ENCODE measurements at places on chromosomes 1 and 21.

DNA sequence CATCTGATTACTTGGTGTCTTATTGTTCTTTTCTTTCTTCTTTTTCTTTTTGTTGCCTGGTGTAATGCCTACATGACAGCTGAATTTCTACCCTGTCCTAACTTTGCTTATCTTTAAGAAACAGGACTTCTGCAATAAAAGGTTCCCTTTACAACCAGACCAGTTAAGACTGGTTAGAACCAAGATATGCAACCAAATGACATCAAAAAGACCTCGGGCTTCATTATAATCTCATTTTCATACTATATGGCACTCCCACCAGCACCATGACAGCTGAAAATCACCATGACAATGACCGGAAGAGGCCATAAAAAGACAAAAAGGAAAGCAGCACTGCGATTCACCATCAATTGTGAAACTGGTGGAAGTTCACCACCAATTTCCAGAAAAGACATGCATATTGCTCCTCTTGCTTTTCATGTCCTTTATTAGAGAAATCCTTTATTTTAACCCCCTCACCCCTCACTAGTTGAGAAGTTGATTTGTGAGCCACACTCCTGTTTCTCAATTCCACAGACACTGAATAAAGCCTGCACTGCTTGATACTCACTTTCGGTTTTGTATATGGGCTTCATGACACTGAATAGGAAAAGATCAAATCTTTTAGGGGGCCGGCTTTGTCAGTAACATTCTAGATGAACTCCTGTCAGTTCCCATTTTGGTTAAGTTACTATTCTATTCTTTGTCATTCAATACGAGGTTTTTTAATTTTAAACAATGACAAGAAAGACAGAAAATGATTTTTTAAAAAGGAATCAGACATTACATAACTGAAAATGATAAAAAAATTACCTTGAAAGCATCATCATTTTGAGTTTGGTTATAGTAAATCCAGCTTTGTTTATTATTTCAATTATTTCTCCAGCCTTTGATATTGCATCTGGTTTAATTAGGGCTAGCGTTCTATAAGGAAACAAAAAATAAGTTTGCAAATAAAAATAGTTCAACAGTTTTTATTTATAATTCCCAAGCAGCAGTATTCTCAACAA is 58.1 kb downstream of the NME7 start:
- no peak for DNase-seq

DNA sequence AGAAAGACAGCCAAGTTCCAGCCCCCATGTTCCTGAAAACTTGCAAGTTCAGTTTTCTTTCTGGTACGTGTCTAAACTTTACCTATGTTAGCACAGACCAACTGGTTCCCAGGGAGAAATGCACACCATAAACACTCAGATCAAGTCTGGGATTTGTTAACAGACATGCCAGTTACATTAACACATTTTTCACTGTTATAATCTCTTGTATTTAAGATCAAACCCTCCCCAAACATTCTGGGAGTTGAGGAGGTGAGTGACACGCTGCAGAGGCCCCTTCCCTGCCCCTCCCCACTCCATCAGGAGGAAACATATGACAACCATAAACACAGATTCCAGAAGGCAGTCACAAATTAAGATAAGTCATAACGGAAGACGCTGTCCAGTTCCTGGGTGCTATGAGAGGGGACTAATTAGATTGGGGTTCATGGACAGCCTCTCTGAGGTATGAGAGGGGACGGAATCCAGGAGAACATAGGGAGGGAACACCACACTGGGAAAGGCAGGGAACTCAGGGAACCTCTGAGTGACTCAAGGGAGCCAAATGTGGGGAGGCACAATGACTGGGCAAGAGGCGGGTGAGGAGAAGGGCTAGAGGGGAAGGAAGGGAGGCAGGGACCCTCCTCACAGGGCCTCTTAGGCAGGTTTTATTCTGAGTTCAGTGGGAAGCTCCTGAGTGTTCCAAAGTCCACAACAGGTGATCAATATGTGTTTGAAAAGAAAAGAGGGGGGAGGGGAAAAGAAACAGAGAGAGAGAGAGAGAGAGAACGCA is 25.0 kb downstream of the DUSP10 start:
- no peak for DNase-seq

- DNase-seq: no peak
These were observed 80.3 kb downstream of the KIF14 start for GRCh38 chr1:200540281-200540680.

DNA sequence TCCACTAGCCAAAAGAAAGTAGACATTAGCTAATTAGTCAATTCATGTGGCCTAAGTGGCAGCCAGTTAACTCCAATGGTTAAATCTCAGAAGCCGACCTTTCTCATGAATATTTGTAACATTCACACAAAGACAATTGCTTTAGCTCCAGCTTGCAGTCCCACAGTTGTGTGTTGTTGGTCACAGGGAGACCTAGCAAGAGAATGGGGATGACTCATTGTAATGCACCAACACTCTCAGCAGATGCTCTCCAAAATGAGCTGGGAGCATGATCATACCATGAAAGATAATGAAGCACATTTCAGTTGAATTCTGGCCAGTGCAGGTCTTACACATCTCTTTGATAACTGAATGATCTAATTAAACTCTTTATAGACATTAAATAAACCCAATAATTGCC is 160.4 kb downstream of the HLX start:
- no peak for DNase-seq

GRCh38 chr1:24827379-24828135 is 82.3 kb downstream of the CLIC4 start:
- no peak for DNase-seq

DNA sequence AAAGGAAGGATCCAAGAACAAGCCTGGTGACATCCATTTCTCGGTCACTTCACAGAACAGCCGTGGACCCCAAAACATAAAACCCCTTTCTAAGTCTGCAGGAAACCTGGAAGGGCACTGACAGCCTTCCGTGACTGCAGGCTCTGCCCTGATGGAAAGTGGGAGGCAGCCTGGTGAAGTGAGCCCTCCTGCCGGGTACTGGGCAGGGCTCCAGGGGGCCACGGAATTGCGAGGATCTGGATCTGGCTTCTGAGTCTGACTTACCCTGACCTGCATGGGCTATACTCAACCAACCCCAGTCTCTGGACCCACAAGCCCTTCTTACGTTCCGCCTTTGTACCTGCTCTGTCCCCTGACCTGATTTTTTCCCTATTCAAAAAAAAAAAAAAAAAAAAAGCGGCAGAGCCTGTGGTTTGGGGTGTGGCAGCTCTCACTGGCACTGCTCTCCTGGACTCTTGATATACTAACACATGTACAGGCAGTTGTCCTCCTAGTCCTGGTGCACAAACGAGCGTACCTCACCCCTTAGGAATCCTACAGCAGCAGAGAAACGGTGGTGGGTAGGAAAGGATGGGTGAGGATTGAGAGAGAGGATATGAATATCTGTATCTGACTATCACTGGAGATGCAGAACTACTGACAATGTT is 82.9 kb downstream of the BEND5 start:
- DNase-seq: no peak

DNA sequence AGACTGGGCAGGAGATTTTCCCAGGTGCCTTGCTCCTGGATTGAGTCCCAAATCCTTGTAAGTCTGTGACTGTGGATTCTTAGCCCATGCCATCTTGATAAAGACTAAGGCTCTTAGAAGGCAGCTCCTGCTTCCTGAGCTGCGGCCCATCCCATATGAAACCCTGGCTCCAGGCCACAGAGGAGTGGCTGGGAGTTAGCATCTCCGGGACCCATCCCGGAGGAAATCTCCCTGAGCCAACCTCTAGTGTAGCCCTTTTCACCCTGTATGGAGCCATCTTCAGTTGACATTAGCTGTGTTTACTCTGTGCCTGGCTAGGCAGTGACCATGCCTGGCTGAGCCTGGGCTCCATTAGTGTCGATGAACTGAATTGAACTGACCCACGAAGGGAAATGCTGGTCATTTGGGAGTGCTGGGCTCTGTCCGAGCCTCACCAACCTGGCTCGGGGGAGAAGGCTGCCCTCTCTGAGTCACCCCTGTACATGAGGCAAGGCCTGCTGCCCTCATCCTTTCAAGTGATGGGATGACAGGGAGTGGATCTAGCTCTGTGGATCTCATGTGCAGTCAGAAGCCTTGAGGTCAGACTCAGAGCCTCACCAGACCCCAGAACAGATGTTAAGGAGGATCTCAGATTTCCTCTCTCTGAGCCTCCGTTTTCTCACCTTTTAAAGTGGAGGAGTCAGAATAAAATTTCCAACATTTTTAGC is 37.5 kb downstream of the LGR6 start:
- DNase-seq: no peak

DNA sequence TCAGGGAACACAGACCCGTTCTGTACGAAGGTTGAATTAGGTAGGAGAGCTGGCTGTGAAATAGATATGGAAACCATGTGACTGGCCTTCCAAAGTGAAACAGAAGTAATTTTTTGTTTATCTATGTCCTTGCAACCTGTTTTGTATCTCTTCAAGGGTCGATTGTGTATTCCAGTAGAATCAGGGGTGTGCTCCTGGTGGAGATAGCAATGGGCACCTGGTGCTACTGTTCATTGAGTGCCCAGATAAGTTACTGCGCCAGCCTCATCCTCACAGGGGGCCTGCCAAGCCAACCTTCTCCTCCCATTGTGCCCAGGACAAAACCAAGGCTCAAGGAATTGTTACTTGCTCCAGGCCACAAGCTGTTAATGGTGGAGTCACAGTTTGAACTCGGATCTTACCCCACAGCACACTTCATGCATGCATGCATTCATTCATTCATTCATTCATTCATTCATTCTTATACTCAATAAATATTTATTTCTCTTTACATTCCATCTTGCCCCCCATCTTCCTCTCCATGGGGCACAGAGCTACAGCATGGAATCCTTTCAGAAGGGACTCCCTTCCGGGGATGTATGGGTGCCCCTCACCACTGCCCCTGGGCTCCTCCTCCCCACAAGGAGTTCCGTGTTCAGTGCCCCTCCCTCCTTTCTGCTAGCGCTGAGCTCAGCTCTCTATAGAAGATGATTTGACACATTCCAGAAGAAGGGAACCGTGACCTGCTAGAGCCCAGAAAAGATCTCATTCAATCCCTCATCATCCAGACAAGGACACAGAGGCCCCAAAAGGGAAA is 24.0 kb downstream of the ADORA1 start:
- no peak for DNase-seq

DNA sequence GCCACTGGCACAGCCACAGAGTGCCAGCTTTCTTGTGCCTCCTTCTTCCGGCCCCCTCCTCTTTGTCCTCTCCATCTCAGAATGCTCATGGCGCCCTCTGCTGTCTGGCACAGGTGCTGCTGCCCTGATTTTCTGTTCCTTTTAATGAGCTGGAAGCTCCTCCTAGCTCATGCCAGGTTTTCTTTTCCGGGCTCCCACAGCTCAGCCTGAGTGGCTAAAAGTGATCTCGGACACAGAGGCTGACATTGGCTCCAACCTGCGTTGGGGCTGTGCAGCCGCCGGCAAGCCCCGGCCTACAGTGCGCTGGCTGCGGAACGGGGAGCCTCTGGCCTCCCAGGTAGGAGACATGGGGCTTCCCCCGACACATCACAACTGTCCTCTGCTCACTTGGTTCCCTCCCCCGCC is 18.7 kb downstream of the CNTN2 start:
- DNase-seq: peak; percentile 49

GRCh38 chr1:93446837-93447451 is 974 bp upstream of the FNBP1L start:
- no peak for DNase-seq

- DNase-seq: no peak
These were observed 146.6 kb downstream of the ROR1 start for GRCh38 chr1:63920154-63921117.

GRCh38 chr1:115440733-115441132 is 102.7 kb upstream of the NGF start:
- DNase-seq: no peak

DNA sequence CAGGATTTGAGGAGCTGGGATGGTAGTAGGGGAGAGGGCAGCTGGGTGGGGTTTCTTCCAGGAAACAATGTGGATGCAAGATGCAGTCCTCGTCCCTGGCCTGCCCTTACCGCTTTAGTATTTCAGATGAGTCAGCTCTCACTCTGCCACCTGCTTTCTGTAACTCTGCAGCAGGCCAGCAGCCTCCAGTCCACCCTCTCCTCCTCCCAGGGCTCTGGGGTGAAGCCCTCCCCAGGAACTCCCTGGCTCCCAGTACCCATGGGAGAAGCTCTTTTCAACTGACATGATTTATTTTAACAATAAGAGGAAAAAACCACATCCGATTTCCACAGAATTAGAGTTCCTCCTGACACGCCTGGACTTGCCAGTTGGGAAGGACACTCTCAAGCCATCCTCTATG is 39.0 kb upstream of the IL20 start:
- no peak for DNase-seq

DNA sequence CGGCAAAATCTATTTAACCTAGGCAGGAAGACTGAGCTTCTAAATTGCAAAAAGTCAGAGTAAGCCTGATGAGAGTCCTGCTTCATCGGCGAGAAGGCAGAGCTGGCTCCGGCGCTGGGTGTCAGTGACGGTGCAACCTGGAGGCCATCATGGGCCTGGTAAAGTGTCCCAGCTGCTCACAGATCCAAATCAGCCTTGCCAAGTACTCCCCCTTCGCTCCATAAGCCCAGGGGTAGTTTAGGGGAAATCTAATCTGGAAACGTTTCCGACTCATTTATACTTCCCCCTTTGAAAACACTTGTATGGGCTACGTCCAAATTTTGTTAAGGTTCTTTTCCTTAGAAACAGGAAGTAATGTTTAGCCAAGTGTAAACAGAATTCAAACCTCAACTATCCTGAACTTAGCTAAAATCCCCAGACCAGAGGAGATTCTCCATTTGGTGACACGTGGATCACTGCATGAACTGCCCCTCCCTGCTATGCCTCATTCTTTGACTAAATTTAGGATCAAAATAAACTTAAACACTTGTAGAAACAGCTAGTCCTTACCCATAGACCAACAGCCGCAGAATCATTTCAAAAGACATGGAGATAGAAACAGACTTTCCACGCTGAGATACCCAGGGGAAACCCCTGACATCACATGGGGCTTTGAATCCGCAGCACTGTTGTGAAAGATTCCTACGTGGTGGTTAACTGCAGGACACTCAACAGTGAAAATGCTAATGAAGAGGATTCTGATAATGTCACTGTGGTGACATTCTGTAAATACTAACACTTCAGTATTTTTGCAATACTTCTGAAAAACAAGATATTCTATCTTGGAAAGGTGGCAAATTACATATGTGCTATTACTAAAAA is 172.7 kb downstream of the TGFBR3 start:
- no peak for DNase-seq

DNA sequence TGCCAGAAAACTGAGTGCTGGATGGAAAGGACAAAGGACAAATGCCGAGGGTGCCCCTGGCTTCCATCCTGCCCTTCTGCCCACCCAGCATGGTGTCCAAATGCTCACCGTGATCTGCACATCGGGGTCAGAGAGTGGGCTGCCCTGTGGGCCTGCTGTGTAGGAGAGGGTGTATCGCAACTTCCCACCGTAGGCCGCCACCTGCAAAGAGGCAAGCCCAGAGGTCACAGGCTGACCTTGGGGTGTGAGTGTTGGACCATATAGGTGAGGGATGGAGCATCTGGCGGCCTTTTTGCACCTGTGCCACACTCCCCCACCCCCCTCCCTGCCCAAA is 53.5 kb downstream of the LDLRAD2 start:
- DNase-seq: no peak

DNA sequence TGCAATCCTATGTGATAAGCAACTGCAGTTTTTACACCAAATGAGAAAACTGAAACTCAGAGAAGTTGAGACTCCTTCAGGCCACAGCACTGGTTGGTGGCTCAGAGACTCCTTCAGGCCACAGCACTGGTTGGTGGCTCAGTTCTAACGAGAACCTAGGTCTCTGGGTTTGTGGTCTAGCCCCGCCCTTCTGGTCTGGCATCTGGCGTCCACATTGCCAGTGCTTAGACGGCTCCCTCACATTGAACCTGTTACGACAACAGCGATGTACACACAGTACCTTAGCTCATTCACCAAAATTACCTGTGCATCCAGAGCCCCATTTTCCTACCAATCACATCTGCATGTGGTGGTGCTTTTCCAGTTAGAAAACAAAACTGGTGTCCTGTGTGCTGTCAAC is 66.1 kb downstream of the NID1 start:
- DNase-seq: peak; percentile 50

All from central memory CD4-positive, alpha-beta T cell (primary cell).